Mesenchymal stem cell (in vitro differentiated cells and primary cell): ENCODE measurements at places on chromosomes 2 and 18.

GRCh38 chr2:23757686-23758433, 169.1 kb downstream of the ATAD2B start:
- peak; percentile 83 for DNase-seq

DNA sequence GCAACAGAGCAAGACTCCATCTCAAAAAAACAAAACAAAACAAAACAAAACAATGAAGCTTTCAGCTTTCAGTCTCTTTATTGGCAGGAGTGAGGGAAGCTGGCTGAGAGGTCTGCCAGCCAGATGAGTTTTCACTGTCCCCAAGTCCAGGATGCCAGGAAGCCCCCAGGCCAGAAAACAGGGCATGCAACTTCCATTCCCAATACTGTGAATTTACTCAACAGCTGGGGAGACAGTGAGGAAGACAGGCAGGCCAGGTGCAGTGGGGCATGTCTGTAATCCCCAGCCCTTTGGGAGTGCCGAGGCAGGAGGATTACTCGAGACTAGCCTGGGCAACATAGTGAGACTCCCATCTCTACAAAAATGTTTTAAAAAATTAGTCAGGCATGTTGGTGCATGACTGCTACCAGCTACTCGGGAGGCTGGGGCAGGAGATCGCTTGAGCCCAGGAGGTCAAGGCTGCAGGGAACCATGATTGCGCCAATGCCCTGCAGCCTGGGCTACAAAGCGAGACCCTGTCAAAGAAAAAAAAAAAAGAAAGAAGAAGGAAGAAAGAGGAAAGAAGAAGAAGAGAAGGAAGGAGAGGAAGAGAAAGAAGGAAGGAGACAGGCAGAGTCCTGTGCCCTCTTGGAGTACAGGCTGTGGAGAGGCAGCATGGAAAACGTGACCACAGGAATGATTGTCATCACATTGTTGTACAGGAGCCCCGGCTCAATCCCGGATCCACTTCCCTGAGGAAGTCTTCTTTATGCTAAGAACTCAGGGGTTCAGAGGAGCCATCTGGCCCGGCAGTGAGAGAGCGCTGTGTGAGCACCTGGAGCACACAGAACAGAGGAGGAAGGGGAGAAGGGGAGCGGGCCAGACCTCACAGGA, 29.2 kb upstream of the POMC start:
- DNase-seq, result peak; percentile 53

DNA sequence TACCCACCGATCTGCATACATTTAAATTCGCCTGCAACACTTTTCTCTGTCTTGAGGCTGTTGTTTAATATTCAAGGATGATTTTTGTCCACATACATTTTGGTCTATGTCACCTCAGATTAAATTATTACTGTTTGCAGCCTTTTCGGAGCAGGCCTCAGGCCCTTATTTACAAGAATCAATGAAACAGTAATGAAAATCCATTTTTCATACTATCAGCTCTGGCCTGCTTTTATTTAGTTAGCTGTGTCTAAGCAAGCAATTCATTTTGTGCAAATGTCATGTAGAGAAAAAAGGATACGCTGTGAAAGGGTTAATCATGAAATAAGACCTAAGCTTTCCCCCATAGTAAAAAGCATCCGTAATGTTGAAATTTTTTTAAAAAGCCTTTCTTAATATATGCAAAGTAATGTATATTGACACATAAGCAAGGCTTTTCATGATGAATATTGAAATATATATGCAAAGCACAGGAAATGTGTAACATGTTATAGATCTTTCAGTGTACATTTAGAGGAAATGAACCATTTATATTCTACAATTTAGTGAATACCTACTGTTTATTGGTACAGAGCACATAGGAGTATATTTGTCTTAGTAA, 1135.3 kb upstream of the ZEB2 start:
- DNase-seq, result no peak

DNA sequence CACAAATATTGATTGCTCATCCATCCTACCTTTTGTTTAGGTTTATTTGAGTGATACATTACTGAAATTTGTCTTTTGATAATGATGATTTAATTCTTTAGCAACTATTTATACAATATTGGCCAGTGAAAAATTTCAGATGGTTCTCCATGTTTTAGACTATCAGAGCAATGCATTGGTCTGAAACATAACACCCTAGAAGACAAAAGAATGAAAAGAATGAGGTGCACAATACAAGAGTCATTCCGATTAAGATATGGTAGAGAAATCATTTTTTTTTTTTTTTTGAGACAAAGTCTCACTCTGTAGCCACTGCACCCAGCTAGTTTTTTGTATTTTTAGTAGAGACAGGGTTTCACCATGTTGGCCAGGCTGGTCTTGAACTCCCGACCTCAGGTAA, 197.4 kb upstream of the FAM98A start:
- no peak for DNase-seq

GRCh38 chr18:28682912-28683311, 506.0 kb upstream of the CDH2 start:
- DNase-seq, result no peak

DNA sequence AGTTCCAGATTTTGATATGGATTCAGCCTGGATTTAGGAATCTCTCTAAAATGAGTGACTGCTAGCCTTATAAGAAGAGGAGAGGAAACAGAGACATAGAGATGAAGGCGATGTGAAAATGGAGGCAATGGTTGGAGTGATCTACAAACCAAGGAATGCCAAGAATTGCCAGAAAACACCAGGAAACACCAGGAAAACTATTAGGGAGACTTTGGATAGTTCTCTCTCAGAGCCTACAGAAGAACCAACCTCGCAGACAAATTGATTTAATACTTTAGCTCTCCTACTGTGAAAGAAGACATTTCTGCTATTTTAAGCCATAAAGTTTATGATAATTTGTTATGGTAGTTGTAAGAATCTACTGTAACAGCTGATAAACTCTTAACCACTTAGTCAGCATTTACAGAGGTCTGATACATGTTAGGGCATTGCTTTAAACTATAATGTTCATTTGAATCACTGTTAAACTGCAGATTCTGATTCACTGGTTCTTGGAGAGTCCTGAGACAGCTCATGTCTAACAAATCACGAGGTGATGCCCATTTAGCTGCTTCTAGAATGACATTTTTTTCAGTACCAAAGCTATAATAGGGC, 1702.6 kb upstream of the LRRTM1 start:
- DNase-seq, result no peak

DNA sequence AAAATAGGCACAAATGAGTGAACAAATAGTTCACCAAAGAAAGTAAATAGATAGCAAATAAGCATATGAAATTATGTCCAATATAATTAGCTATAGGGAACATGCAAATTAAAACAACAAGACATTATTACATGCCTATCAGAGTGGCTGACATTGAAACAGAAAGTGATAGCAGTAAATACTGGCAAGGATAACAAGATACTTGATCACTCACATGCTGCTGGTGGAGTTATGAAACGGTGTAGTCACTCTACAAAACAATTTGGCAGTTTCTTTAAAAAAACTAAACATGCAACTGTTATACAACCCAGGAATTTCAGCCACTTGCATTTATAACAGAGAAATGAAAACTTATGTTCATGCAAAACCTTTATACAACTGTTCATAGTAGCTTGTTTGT, 439.2 kb upstream of the ACVR2A start:
- DNase-seq, result no peak

DNA sequence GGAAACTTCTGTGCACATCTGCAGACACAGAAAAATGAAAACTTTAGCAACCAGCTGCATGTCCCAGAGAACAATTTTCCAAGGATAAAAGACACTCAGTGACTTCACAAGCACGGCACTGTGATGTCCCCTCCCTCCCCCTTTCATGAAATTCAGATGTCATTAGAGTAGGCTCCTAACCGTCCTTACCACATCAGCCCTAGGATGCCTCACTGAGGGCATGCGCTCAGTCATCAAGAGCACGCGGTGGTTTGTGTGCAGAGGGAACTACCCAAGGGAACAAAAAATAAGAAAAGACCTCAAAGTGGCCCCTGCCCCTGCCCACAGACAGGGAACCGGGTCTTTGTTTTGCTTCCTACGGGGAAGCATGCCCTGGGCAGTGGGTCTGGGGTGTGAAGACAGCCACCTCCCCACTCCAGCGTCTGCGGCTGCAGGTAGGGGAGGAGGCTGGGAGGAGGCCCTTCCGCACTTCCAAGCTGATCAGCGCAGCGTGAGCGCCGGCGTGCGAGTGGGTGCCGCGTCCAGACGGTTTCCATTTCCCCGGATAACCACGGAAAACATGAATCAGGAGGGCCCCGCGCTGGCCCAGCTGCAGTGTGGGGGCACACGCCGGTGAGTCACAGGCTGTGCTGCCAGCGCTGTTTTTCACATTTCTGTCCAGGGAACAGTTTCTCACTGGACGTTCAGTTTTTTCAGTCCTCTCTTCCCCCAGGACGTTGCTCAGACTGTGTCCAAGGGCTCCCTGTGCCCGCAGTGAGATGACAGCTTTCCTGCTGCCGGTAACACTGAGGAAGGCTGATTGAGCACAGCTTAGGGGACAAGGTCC, 70.6 kb downstream of the COPS8 start:
- peak; percentile 91 for DNase-seq

DNA sequence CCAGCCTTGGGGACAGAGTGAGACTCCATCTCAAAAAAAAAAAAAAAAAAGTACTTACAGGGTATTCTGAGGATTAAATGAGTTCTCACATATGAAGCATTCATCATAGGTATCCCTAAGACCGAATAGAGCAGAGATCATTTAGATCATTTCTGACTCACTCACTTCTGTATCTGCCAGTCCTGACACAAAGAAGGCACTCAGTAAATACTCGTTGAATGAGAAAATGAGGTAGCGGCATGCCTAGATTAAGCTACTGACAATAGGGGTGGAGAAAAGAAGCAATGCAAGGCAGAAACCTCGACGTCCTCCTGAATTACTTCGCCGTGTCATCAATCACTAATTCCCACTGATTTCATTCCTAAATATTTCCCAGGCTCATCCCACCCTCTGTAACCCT, 103.8 kb downstream of the GREB1L start:
- no peak for DNase-seq

- no peak for DNase-seq
These were observed 333.6 kb downstream of the METTL4 start for GRCh38 chr18:2237706-2238105.

DNA sequence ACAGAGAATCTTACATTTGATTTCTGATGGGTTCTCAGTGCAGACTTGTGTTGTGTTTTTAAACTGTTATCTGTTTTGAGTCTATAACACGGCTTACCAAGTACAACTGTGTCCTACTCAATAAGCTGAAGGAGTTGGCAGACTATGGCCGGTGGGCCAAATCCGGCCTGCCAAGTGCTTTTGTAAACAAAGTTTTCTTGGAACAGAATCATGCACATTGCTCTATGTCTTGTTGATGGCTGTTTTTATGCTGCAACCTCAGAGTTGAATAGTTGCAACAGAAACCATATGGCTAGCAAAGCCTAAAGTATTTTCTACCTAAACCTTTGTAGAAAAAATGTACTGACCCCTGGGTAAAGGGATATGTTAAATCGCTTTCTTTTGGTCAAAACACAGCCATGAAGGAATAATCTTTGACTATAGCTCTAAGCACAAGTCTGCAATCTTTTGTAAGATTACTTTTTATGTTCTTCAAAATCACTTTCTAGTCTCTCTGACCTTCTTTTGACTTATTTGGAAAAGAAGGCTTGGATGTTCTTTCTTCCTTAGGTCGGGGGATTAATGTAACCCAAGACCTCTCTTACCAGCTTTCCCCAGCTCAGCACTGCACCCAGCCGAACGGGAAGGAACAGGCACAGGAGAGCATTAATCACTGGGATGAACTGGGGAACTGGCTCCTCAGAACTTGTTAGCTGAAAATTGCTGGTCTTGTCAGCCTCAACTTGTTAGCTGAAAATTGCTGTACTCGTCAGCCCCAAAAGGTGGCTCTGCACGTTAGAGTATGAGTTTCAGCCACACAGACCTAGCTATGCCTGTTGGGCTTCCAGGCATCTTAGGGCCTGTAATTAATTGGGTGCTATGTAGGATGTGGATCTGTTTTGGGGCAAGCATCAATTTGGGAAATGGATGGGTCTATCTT, 75.4 kb downstream of the CD8B2 start:
- no peak for DNase-seq

- no peak for DNase-seq
These were observed 127.6 kb downstream of the PLEKHM3 start for GRCh38 chr2:207897541-207898353.

GRCh38 chr2:205700331-205701132, 18.2 kb downstream of the NRP2 start:
- DNase-seq, result peak; percentile 96

GRCh38 chr2:160820691-160821090, 327.1 kb upstream of the RBMS1 start:
- no peak for DNase-seq

DNA sequence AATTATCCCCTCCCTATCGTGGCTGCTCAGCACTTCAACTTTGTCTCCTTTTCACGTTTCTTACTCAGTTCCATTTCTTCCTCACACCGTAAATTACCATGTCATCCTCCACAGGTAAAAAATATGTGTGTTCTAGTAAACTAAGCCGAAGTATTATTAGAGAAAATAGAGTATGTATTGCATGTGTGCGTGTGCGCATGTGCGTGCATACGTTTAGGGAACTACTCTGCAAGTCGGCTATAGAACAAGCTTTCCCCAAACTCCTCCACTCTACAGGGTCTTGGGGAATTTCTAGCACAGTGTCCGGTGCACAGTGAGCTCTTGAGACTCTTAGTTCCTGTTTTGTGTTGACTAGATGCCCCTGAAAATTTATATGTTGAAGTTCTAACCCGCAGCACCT, 9.1 kb upstream of the RAX start:
- DNase-seq, result no peak

DNA sequence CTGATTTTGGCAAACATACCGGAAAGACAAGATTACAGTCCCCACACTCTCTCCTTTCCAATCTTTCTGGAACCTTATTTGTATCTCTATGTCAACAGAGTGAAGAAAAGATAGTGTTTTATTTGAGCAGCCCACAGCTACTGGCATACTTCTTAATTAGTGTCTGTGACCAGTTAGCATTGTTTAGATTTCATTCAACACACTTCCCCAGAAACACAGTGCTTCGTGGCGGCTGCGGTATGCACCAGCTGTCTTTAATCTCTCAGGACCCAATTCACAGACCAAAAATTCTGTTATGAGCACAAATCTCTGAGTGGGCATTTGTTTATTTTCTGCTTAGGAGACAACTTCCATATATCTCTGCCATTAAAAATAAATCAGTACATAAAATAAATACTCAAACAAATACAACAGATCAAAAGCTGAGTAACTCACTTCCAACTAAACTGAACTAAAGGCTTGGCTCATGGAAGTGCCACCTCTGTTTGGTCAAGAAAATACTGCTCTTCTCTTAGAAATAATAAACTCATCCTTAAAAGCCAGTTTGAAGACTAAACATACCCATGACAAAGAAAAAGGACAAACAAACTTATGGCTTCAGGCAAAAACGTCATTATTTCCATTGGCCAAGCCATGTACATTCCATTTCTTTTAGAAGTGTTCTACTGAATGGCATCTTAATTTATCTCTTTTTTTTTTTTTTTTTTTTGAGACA, 392.4 kb downstream of the TXNL1 start:
- DNase-seq, result peak; percentile 78

- DNase-seq, result no peak
These were observed 482.7 kb upstream of the POU3F3 start for GRCh38 chr2:104371087-104371781.

GRCh38 chr2:102485147-102485785, 12.2 kb downstream of the SLC9A4 start:
- DNase-seq, result no peak
